ENCODE measurements at places on chromosomes 11 and 22.

DNA sequence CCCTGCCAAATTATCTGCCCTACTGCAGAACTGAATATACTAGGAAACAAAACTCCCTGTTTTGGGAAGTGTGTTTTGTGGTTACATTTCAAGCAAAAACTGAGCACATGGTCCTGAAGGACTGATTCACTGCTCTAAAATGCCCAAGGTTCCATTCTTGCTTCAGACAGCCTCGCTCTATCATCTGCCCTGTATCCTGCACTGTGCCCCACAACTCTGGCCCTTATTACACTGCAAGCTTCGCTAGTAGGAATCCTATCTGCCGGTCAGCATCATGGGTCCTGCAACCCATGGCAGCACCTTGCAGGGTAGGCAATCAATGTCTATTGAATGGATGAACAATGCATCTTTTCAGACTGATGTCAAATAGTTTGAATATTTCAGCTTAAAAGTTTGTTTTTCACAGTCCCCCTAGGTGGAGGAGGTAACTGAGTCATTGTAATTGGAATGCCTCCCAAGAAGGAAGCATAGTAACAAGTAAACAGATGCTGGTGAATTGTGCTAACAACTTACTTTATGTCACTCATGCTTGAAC, 21.3 kb downstream of the LAYN start:
- DNase-seq, result no peak

GRCh38 chr22:43996170-43996980, 27.7 kb upstream of the PARVB start:
- DNase-seq, result no peak

- DNase-seq, result no peak
Observed at GRCh38 chr22:32574958-32575910, 100.6 kb downstream of the FBXO7 start.

DNA sequence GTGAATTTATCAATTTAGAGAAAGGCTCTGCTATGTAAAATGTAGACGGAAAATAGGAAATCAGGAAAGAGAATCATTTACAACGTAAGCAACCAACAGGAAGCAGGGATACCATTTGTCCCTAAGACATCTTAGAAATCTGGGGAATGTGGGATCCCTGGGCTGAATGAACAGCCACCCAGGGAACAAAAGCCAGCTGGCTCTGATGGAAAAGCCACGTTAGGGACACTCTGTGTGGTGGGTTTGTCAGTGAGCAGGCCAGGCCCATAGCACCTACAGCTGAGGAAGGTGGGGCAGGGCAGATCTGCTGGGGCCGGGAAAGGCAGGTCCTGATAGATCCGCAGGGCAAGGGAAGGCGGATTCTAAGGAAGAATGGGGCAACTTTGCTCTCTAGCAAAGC, 87.1 kb upstream of the CSNK2A3 start:
- no peak for DNase-seq

GRCh38 chr22:21978564-21979386, 3.8 kb downstream of the TOP3B start:
- no peak for DNase-seq

DNA sequence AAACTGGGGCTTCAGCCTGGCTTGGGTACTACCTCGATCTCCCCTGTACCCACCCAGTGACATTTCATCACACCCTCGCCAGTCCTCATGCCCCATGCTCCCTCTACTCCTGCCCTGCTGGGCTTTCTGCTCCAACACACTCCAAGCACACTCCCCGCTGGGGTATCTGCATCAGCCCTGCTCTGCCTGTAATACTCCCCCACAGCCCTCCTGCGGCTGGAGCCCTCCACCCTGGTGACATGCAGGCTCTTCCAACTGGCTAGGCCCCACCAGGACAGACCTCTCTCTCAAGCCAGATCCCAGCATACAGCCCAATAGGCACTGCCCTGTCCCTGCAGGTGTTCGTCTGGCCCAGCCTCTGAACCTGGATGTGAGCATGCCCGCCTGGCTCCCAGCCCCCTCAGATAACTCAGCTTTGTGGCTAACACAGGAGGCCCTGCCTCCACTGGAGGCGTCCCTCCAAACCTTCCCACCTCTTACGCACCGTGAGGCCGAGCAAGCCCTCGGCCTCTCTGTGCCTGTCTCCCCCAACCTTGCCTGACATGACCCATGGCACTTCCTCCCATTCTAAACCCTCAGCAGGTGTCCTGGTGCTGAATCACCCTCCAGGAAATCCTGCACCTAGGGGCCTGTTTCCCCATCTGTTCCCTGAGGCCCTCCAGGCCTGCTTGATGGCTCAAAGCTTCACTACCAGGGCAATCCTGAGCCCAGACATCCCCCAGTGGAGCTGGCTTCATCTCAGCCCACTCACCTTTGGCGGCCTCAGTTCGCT, 33.5 kb upstream of the TXNRD2 start:
- DNase-seq, result no peak

GRCh38 chr22:30187529-30188407, 58.8 kb downstream of the LIF start:
- DNase-seq, result no peak

DNA sequence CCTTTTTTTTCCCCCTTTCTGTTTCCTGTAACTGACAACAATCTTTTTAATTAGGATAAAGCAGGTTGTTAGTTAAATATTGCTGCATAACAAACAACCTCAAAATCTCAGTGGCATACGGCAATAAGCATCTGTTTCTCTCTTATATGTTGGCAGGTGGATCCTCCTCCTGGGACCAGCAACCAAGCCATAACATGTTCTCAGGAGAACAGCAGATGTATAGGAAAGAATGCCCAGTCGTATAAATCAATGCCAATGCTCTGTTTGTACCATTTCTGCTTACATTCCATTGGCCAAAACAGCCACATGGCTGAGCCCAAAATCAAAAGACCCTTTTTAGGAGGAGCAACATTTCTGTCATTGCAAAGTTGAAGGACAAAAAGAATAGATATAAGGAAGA, 445.7 kb downstream of the AASDHPPT start:
- no peak for DNase-seq

- no peak for DNase-seq
Observed at GRCh38 chr22:31628969-31629708, 32.9 kb downstream of the PISD start.

DNA sequence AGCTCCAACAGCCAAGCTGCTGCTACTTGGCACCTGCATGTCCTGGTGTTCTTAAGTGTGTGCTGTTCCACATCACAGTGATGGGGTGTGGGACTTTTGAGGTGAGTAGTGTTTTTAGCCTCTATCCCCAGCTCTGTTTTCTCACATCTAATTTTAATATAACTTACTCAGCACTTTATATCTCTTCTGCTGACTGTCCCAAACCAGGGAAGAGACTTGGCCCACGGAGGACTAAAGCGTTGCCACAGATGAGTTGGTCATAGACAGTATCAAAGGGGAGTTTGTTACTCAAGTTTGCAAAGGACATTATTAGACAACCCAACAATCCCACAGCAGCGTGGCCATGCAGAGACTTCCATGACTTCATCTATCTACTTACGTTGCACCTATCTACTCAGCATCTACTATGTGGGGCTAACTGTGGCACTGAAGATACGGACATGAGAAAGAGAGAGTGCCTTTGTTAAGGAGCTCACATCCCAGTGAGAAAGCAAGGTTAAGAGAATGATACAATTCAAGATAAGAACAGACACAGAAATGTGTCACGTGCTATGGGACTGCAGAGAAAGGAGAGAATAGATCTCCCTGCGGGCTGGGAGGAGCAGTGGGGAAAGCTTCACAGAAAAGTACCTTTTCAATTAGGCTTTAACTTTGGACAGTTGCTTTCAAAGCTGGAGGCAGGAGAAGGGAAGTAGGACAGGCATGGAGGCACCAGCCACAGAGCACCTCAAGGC, 82.4 kb downstream of the ME3 start:
- DNase-seq, result no peak

DNA sequence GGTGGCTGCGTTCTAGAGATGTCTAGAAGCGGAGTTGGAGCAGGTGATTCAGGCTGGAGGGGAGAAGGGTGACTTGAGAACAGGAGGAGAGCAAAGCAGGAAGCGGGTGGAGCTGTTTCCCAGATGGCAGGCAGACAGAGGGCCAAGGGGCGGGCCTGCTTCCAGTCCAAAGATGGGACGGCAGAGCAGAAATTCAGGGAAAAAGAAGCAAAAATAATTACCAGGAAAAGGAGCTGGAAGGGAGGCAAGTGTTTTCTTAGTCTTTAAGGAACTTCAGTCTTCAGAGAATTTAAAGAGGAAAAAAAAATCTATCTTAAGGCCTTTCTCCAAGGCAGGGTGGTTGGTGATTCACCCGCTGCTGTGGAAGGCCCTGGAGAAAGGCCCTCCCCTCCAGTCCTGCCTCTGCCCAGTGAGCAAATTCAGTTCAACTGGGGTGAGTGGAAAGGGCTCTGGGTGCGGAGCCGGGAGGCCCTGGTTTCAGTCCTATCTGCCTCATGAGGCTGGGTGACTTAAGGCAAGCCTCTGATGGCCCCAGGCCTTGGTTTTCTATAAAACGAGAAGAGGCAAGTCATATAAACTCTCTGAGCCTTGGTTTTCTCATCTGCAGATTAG, 4.5 kb upstream of the CREB3L1 start:
- no peak for DNase-seq

All from Caki2 (cell line).